ENCODE measurements at places on chromosomes 7 and 10.

GRCh38 chr10:78140066-78140630 is 106.5 kb downstream of the RPS24 start:
- DNase-seq: no peak

- DNase-seq: no peak
Measured at GRCh38 chr7:138338361-138338760, 121.7 kb upstream of the TRIM24 start.

- DNase-seq: no peak
Measured at GRCh38 chr10:106785528-106785927, 379.0 kb downstream of the SORCS1 start.

DNA sequence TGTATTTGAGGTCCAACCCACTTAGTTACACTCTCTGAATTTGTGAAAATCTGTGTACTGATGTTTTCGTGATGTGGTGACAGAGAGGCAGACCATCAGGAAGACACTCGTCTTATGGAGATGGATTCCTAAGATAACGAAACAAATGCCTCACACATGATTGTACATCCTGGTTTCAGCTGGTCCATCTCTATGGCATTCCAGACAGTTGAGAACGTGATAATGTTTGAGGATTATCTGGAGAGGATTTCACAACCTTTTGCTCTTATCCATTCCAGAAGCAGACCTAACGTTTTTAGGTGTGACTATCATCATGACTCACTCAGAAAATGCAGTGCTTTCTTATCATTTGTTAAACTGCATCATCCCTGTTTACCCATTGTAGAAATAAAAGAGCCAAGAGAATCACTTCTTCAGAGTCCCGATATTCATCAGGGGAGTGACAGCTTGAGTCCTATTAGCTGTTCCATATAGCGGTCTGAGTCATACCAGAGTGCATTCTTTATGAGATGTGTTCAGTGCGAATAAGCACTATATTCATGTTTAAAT is 74.5 kb downstream of the BMPER start:
- DNase-seq: no peak

- DNase-seq: no peak
Measured at GRCh38 chr7:111784296-111784695, 222.0 kb upstream of the IMMP2L start.

DNA sequence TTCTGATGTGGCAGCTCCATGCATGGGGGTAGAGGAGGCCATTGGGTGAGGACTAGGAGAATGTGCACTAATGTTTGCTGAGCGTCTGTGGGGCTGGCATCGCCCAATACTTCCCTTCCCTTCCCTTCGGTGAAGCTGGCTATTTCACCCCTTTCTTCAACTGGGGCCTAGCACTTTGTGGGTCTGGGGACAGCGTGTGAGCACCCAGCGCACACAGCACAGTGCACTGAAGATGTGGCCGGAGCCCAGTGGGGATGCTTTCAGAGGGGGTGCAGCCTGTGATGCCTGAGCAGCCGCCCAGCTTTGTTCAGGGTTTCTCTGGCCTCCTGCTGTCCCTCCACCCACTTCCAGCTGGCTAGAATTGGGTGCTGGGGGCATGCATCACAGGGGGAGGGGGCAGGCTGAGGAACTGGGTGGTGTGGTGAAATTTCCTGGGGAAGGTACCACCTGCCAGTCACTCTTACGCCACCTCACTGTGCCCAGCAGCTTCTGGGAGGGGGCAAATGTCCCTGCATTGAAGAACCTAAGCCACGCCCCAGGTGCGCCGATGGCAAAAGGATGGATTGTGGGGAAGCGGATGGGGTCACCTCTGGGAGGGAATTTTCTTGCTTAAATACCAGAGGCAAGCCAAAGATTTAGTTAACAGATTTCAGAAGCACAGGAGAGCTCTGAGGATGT is 45.5 kb downstream of the CLEC2L start:
- DNase-seq: no peak

DNA sequence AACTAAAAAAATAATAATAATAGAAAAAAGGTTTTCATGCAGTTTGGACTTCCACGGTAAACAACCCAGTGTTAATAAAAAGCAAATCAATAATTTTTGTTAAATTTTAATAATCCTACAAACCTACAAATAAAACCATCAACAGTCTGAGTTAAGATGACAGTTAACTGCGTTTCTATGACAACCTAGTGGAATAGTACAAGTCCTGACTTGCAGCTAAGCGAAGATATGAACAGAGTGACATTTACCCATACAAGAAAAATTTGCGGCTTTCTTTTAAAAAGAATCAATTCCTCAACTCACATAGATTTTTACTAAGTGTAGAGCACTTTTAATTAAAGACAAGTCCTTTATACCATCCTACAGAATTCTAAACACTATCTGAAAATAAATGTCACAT is 35.6 kb downstream of the VPS41 start:
- DNase-seq: no peak

DNA sequence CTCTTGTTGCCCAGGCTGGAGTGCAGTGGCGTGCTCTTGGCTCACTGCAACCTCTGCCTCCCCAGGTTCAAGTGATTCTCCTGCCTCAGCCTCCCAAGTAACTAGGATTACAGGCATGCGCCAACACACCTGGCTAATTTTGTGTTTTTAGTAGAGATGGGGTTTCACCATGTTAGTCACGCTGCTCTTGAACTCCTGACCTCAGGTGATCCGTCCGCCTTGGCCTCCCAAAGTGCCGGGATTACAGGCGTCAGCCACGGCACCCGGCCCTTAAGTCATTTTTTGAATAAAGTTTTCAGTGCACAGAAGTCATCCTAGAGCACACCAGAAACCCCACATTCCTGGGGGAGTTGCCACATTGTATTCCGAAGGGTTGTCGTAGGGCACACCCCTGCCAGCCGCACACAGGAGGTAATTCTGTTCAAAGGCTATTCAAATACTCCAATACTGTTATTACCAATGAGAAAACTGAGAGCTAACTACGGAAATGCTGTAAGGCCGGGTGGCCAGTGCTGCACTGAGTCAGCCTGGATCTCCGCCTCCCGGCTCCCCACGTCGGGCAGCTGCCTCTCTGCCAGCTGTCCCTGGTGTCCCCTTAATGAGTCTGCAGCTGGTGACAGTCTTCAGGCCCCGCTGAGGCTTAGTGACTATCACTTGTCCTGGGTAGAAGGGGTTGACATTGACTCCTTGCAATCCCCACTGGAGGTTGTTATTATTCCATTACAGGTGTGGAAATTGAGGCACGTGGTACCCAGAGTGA is 8.6 kb upstream of the RFC2 start:
- no peak for DNase-seq

DNA sequence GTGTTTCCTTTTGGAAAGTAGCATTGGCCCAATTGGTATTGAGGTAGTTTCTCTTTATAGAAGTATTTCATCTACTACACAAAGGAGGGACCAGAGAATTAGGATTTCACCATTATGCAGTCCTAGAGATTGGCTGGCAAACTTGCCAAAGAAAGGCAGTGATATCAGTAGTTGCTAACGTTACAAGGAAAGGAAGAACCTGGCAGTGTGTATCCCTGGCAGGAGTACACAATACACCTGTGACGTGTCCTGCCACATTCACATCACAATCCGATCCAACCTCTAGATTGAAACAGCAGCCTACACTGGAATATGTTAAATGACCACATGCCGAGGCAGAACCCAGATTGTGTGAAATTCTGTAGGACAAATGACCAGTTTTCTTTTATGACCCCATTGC is 81.7 kb downstream of the CACNB2 start:
- DNase-seq: no peak

DNA sequence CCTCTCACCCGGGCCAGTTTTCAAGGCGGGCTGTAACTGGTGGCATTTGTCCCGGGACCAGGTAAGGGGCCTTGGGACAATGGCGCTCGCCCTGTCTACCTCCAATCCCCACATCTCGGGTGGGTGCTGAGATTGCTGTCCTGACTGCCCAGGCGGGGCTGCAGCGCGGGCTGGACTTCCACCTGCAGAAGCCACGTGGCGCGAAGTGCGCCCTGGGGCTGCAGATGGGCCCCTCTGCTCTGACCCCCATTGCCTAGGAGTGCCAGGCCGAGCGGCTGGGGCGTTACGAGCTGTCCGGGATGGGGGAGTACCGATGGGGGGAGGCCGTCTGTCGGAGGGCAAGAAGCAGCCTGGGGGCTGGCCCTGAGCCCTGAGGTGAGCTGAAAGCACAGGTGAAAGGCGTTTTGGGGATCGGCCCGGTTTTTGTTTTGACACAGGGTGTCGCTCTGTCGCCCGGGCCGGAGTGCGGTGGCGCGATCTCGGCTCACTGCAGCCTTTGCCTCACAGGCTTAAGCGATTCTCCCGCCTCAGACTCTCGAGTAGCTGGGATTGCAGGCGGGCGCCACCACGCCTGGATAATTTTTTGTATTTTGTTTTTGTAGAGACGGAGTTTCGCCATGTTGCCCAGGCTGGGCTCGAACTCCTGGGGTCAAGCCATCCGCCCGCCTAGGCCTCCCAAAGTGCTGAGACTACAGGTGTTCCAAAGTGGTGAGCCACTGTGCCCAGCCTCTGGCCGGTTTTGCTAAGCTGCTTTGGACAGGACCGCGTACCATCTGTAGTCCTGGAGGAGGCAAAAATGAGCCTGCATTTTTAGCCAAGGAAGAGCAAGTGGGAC is at the start of gene SFXN2:
Gene SFXN2, plus strand, starts transcription at position 16 of the 835 bp plus-strand sequence. CDS start 12,001 bp downstream, outside the sequence.
- DNase-seq: no peak

DNA sequence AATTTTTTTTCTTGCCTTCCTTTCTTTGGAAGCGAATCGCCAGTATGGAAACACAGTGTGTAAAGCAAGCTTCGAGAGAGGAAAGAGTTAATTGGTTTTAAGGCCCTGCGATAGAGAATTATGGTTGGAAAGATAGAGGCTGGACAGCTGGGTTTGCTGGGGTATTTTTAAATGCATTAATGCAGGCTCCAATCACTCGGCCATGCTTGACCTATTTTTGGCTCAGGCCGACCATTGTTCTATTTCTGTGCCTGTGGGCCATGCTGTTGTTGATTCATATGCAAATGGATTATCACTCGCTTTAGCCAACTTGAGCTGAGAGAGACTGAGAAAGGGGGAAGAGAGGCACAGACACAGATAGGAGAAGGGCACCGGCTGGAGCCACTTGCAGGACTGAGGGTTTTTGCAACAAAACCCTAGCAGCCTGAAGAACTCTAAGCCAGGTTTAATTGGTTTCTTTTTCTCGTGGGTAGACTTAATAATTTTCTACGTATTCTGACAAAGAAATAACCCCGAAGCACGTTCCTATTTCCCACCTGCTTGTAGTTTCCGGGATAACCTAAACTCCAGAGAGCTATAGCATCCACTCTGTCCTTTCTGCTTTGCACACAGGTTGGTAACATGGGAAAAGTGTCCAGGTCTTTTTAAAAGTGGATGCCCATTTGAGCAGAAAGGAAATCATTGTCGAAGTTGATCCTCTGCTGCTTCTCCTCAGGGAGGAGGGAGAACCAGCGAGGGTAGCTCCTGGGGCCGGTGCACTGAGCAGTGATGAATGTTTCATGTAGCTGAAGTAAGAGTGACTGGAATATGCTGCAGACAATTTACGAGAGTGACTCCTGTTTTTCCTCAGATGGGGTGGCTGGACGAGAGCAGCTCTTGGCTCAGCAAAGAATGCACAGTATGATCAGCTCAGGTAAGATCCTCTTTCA is at the start of gene HDAC9:
Gene HDAC9, plus strand, starts transcription at position 338 of the 929 bp plus-strand sequence. Its CDS starts 554 bp downstream, at position 892.
- no peak for DNase-seq

- no peak for DNase-seq
Measured at GRCh38 chr7:38731215-38731614, 100.0 kb upstream of the AMPH start.

GRCh38 chr10:24561453-24561852 is 162.2 kb downstream of the ARHGAP21 start:
- no peak for DNase-seq

- peak; percentile 37 for DNase-seq
Measured at GRCh38 chr7:99380032-99380822, 5.7 kb downstream of the ARPC1B start.

GRCh38 chr7:46486256-46487206 is 565.5 kb upstream of the IGFBP3 start:
- DNase-seq: no peak

DNA sequence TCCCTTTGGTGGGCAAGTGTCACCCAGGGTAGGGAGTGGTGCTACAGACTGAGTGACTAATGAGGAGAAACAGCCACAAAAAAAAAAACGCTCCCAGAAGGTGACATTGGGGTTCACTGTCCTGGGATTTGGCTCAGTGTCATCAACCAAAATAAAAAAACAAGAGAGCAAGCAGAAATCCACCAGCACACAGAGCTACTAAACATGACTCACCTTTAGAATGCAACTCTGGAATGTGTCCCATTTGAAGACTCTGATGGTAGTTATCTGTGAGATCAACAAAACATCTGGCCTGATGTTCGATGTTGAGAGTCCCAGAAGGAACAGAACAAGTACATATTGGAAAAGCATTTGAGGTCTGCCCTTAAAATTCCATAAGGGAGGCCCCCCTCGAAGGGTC is 200.3 kb upstream of the LYZL2 start:
- no peak for DNase-seq

GRCh38 chr10:130395248-130395936 is 259.2 kb downstream of the GLRX3 start:
- no peak for DNase-seq

DNA sequence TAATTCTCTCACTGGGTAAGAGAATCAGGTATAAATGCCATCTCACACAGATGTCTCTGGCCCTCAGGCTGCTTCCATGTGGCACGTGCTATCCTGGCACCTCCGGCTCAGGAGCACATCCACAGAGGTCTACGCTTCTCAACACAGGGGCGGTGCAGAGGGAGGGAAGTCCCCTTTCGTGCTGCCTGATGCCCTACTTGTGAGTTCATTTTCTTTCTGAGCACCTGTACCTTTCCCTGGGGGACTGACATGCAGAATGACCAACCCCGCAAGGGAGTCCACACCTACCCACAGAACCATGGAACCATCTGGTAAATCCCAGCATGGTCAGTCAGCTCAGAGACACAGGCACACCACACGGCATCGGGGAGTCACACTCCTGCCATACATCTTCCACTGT is 99.0 kb upstream of the SAMD8 start:
- DNase-seq: no peak

DNA sequence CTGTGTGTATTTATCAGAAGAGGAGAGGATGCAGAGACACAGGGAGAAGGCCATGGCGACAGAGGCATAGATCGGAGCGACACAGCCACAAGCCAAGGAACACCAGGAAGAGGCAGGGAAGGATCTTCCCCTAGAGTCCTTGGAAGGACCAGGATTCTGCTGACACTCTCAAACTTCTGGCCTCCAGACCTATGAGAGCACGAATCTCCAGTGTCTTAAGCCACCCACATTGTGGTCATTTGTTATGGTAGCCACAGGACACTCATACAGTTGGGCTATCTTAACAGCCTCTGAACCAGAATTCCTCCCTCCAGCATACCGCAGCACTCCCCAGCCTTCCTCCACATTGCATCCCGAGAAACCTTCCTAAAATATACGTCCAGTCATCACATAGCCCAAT is 367.0 kb upstream of the MGMT start:
- DNase-seq: no peak

- DNase-seq: no peak
Measured at GRCh38 chr10:50586740-50587088, 37.0 kb downstream of the SGMS1 start.
